ENCODE measurements at places on chromosomes 4 and X.
A peak's percentile ranks its signal among the peaks of the same experiment; 100 is the strongest.

- DNase-seq, result no peak
Observed at GRCh38 chrX:78330068-78330467, 2.7 kb upstream of the CYSLTR1 start.

- DNase-seq, result no peak
Observed at GRCh38 chr4:107719207-107719921, 670 bp downstream of the PAPSS1 start.

DNA sequence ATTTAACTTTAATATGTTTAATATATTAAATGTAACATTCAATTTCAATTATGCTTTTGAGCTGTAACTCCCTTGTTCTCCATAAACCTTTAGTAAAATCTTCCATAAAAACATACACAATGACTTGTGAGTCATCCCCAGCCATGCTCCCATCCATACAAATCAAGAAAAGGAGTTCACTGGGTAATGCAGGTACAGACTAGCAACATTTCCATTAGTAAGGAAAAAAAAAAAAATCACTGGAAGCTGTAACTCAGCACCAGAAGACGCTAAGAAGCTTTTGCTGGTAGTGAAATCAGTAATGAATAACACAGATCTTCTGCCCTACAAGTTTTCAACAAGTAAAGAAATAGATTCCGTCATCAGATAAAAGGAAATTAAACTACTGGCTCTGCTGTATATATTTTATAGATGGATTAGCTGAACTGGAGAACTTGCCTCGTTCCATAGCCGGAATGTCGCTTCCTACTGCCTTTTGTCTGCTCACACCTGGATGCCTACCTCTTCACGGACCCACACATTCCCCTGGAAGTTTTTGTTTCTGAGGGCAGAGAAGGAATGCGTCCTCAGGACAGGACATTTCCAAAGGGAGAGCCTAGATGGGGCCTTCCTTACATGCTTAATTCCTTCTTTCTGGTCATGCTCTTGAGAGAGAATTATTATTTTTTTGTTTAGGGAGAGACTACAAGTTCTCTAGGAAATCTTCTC is 298.4 kb upstream of the ANKRD50 start:
- DNase-seq, result no peak

DNA sequence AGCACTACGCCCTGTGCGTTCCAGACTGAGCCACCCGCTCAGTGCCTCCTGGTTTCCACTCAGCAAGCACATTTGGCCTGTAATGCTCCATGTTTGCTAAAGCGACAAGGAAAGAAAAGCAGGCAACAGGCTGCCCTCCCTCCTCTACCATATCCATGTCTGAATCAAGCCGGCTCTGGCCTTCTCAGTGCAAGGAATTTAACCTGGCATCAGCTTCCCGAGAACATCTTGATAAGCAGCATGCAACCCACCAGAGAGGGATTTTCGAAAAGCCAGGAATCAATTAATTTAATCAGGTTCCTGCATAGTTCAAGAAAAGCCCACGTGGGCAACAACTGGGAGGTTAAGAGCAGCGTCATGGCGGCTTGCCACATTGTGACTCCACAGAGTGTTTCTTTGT is 228.2 kb downstream of the HS6ST2 start:
- DNase-seq, result no peak

DNA sequence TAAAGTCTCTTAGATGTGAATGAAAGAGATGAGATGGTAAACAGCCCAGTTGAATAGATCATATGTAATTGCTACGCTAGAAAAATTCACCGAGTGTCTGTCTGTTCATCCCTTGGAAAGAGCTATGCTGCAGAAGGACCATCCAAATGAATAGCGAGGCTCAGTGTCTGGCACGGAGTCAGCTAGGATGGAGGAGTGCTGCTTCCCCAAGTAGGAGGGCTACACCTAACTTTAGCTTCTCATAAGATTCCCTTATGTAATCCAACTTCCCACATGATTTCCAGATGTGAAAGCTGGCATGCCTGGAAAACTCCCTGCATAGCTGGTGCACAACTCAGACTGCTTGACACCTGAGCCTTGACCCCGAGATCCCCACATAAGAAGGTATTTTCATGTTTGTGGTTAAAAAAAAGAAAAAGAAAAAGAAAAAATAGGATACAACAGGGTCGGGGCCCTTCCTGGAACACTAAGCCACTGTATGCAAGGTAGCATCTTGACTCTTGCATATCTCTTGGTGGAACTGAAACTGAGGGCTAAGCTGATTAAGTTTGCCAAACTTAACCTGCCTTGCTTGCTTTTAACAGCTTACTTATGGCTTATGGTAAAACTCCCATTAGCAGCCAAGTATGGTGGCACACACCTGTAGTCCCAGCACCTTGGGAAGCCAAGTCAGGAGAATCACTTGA is 82.3 kb downstream of the FREM3 start:
- no peak for DNase-seq

DNA sequence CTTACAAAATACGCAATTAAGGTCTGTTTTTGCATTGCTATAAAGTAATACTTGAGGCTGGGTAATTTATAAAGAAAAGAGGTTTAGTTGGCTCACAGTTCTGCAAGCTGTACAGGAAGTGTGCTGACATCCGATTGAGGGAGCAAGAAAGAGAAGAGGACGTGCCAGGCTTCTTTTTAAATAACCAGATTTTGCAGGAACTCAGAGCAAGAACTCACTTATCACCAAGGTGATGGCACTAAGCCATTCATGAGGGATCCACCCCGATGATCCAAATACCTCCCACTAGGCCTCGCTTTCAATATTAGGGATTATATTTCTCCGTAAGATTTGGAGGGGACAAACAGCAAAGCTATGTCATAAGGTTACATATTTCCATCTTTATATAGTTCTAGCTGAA is 456.7 kb downstream of the GLUD2 start:
- DNase-seq, result no peak

DNA sequence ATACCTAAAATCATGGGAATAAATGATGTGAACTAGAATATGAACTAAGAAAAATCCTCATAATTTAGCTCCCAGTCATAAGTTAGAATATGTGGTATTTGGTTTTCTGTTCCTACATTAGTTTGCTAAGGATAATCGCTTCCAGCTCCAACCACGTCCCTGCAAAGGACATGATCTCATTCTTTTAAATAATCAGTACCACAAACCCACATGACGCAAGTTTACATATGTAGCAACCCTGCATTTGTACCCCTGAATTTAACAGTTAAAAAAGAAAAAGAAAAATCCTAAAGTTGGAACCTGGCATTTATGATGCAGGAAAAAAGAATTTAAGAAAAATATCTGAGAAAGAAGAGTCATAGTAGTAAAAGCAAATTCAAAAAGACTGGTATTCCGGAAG is 13.3 kb downstream of the UBA6 start:
- no peak for DNase-seq

DNA sequence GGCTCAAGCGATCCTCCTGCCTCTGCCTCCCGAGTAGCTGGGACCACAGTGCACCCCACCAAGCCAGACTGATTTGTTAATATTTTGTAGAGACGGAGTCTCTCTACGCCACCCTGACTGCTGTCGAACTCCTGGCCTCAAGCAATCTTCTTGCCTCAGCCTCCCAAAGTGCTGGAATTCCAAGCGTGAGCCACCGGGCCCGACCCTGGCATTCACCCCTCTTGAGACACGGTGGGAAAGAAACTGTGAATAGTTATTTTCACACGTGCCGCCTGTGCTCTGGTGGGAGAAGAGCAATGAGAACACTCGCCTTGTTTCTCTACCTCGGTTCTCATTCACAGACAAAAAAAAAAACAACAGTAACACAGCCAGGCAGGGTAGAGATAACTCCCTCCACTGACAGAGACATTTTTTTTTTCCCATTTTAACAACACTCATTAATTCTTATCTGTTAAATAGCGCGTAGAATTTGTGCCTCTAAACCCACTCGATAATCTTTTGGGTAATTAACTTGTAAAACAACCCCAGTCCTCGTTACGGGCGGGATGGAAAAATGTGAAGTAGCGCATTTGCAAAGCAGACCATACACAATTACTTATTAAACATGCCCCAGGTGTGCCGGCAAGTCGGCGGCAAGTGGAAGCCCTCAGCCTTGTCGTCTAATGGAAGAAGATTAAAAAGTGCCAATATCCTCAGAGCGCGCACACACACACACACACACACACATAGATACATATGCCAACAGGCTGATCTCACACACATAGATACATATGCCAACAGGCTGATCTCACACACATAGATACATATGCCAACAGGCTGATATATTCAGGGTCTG is 103.3 kb downstream of the DHRSX start:
- no peak for DNase-seq

DNA sequence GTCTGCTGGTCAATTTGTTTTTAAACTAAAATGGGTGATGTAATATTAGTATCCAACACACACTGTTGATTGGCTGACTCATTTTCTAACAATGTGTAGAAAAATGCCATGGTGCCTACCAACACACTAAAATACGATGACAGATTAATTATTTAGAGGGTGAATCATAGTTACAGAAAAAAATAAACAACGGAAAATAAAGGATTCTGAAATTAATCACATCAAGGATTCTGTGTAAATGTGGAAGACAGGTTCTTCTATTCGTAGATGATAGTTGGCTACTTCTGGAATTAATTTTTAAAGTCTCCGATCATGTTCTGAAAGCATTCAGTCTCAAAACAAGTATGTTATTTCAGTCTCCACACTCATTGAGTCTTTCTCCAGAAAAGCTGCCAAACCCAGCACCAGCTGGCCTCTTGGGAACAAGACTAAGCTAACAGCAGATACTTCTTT is 8.2 kb upstream of the IQCM start:
- DNase-seq, result no peak

- DNase-seq, result no peak
Observed at GRCh38 chr4:83022724-83023450, 12.1 kb upstream of the COPS4 start.

DNA sequence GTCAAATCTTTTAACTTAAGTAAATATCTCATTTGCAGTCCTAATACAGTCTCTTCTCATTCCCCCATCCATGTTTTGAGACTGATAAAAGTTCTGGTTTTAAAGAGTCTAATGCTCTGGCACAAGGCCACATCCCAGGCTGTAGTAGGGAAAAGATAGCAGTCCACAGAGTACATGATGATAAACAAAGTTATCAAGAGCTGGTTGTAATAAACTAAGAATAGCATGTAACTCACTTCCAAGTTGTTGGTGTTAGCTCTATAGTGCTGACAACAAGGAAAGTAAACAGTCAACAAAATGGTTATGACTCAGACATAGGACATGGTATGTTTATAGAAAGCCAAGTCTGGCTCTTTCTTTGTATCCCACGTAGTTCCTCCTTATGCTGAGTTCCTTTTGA is 21.8 kb upstream of the AREG start:
- DNase-seq, result no peak

GRCh38 chr4:169565606-169566005 is 46.8 kb downstream of the NEK1 start:
- no peak for DNase-seq

GRCh38 chr4:17817027-17817426 is 6.2 kb downstream of the NCAPG start:
- peak; percentile 37 for DNase-seq

DNA sequence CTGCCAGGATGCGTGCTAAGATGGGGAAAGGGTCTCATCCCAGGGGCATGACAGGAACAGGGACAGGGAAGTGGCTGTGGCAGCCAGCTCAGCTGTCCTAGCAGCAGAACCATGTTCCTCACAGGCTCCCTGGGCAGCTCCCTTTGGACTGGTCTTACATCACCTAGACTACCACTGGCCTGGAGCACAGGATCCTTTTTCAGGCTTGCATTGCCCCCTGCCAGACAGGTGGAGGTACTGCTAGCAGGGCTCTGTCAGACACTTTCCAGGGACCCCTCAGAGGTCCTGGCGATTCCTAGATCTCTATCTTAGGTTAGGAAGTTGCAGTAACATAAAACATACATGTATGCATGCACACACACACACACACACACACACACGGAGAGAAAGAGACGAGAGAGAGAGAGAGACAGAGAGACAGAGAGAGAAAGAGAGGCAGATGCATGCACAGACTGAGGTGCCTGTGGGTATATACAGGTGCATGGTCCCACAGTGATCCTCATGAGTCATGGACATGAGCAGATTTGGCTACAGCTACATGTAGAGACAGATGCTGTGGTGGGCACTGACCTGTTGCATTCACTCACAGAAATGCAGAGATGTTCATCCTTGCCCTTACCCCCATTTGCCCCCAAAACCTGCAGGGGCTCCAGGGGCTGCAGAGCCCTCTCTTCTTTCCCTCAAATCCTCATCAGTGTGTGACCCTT is 63.6 kb downstream of the STARD8 start:
- no peak for DNase-seq

- no peak for DNase-seq
Observed at GRCh38 chrX:74318672-74319071, 14.7 kb downstream of the ZCCHC13 start.

DNA sequence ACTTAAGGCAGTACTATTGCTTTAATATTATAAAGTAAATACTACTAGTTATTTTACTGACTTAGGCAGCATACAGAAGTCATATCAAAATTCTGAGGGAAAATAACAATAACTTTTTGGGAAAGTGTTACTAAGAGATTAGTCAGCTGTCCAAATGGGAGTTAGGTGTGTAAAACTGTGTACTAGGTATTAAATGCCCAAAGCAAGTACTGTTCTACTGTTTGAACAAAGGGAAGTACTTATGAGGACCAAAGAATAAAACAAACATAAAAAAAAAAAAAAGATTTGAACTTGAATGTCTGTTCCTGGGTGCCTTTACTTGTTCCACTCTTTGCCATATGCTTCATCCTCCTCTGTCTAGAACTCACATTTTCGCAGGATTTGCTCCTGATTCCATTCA is 174.4 kb downstream of the MSL3 start:
- no peak for DNase-seq

- no peak for DNase-seq
Observed at GRCh38 chr4:170248576-170248975, 158.8 kb upstream of the AADAT start.

DNA sequence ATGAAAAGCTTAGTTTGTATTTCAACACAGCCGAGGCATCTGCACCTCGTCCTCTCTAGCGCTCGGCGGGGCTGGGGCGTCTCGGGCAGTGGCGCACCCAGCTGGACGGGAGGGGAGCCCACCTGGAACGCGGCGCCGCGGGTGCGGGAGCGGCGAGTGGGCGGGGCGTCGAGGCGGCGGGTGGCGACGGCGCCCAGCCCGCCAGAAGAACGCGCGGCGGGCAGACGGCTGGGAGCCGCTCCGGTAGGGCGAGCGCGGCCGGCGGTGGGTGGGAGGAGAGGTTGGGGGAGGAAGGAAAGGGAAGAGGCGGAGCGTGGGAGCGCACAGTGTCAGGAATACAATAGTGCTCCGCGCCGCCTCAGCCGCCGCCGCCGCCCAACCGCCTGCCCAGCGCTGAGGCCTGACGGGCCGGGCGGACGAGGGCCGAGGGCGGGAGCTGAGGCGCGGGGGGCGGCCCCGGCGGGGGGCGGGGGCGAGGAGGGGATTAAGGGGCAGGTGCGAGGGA is at the start of gene JADE3:
Gene JADE3 (plus strand): TSS at position 324 of the 505 bp plus-strand sequence. CDS start 72,474 bp downstream, outside the sequence.
- no peak for DNase-seq

DNA sequence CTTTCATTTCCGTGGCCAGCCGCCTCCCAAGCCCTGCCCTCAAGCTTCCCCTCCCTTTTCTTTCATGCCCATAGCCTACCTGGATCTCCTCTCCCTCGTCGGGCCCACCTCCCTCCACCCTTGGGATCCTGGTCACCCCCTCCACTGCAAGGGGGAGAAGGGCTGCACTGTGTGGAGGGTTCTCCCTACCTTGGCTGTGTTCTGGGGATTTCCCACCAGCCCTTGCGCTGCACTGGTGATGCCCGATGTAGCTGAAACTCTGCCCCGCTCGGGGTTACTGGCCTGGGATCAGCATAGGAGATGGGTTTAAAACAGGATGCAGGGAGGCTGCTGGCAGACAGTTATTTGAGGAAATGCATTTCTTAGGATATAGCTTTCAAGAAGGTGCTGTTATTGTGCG is 128.9 kb downstream of the TBL1X start:
- DNase-seq, result no peak

All from GM12864 (cell line).